ENCODE measurements at places on chromosomes 12 and 14. TPM values are rescaled to one million over a fixed set of nuclear protein-coding genes. Genes with fewer than 3 reads are reported as not detected.

DNA sequence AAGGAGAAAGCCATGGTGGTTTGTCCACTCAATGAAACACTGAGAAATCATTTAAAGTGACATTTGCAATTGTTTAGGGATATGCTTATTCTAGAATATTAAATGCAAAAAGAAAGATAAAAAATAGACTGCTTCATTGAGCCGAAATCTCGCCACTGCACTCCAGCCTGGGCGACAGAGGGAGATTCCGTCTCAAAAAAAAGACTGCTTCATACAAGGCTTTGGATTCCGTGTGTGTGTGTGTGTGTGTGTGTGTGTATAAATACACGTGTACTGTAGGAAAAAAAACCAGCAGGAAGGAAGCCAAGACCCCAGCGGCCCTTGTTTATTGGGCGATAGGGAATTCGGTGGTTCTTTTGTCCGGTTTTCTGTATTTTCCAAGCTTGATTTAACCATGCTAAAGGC is 3.2 kb upstream of the ZNF839 start:
- no peak for DNase-seq

Gene SLC25A47
- not detected for polyA plus RNA-seq

DNA sequence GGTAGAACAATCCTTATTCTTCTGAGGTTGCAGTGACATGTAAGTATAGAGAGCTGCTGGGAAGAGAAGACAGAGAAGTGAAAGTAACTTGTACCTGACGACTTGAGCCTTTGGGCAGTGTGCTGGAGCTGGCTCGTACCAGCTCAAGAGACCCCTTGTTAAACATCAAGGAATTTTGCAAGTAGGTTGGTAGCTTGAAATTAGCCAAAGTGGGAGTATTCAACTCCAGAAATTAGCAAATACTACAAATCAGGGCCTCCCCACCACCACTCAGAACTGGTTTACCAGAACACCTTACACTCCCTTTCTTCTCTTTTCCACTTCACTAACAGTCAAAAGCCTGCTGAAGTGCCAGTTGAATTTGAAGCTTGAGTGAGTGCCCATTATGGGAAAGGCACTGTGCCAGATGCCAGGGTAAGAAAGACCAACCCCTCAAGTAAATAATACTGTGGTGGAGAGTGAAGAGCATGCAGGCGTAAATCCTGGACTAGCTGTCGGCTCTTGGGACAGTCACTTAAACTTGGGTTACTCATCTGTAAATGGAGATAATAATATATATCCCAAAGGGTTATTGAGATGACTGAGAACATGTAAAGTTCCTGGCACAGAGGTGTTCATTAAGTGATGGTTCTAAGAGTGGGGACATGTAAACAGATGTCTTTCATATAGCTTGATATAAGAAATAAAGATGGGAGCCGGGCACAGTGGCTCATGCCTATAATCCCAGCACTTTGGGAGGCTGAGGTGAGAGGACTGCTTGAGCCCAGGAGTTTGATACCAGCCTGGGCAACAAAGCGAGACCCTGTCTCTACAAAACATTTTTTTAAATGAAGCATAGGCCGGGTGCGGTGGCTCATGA is 27.0 kb upstream of the EID3 start:
- DNase-seq = peak; percentile 65

- no peak for DNase-seq
These were observed 66.6 kb downstream of the RAD51B start for GRCh38 chr14:67886191-67886590.

DNA sequence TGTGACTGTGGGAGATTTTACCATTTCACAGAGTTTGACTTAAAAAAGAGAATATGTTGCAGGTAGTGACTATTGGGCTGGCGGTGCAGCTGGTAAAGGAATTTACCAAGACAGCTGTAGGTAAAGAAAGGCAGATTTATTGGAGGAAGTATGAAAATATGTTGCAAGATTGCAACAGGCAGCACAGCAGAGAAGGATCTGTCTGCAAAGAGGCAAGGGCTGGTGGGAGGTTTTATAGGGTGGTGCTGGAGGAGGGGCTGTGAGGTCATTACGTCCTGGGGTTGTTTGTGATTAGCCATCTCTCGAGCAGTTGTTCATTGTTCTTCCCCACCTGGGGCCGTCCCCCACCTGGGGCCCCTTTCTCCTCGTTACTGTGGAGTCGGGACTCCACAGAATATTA is 62.1 kb downstream of the ACACB start:
- DNase-seq = no peak

DNA sequence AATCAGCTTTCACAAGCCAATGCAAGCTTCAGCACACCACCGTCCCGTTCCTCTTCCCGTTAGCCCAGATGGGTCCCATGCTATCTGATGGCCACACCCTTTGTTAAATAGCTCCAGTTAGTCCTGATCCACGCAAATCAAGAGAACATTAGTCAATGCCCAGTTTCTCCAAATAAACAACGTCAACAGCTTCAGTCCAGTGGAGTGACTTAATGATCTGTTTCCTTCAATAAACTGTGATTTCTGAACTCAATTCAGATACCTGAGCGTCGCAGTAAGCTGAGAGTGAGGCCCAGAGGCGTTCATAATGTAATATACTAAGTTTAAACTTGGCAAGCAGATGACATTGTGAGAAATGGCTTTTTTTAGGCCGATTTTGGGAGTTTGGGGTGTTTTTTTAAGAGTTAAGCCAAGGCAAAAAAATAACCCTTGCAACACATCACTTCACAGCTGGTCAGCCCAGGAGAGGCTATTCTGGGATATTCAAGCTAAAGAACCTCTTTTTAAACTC is 112.3 kb downstream of the ZFP36L1 start:
- no peak for DNase-seq

DNA sequence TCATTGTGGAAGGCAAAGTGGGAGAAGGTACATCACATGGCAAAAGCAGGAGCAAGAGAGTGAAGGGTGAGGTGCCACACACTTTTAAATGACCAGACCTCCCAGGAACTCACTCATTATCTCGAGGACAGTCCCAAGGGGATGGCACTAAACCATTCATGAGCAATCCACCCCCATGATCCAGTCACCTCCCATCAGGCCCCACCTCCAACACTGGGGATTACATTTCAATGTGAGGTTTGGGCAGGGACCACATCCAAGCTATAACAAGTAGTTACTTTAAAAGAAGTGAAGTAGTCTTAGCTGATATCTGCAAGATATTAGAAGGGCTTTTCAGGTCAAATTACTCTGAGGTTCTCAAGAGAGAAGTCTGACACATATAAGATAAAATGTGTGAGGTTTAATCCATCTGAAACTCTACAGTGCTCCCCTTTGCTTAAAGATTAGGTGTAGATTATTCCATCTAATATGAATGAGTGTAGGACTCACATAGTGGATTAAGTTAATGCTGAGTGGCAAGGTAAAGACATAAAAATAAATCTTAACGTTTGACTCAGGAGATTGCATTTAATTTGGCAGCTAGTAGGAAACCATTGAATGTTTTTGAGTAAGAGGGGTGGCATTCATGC is 130.8 kb downstream of the TMX1 start:
- DNase-seq = no peak

Gene ALX1
- polyA plus RNA-seq = not detected

DNA sequence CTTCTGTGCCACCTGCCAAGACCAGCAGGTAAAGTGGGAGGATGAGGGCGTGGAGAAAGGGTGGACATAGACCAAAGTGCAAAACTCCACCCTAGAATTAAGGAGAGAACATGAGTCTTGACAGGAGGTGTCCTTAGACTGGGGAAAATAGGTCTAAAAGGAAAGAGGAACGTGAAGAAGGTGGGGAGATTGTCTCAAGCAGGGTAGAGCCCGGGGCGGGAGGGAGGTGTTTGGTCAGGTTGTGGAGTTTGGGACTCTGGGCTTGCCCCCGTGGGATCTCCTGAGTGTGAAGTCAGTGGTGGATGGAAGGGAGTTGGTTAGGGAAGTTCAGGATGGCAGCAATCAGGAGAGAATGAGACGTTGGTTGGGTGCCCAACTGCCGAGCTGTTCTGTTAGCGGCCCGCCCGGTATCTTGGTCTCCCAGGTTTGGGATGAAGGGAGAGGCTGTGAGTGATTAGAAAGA is 386 bp downstream of the DGKA start:
- no peak for DNase-seq

Gene NANOG
- polyA plus RNA-seq = 0.53 TPM

Gene C12orf42
- not detected for polyA plus RNA-seq

Gene NINJ2
- 1.8 TPM for polyA plus RNA-seq

DNA sequence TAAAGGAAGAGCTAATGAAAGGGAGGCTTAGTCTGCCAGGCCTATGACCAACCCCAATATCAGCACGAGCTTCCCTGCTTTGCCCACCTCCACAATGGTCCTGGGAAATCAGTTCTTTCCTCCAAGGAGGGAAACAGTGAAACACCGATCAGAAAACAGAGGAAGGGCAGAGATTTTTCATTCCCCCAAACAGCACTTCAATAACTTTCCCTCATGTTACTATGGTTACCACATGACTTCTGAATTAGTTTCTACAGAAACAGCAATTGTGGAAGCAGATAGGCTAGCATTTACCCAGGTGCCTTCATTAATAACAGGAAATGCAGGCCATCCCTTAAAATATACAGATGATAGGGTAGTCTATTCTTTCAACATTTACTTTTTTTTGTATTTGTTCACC is 35.9 kb downstream of the TRIM9 start:
- DNase-seq = no peak

DNA sequence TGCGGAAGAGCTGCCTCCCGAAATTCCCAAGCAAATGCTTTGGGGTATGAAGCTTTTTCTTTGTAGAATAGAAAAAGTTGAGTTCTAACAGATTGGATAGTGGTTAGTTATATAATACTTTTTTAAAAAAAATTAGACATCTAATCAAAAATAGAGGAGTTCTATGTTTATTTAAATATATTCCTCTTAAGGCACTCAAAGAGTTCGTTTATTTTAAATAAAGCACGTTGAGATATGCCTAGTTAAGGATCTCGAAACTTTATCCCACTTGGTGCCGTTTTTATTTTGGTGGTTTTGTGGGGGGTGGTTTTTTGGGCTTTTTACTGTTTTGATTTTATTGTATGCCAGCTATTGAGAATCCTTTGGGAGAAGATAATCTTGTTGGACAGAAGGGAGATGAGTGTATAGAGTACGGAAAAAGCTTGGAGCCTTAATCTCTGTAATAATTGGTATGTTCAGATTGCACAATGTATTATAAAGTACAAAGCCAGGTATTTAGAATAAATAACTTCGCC is 10.7 kb upstream of the SNAPC1 start:
- no peak for DNase-seq

Gene PRKCH
- 47.3 TPM for polyA plus RNA-seq

All from right lung (tissue), 10 donors.